Neural crest cell (in vitro differentiated cells): ENCODE measurements at places on chromosomes 6 and 20.

- no peak for DNase-seq
Observed at GRCh38 chr6:154127657-154128056, 88.6 kb downstream of the OPRM1 start.

GRCh38 chr20:33839591-33839990 lies 28.4 kb downstream of the CHMP4B start:
- no peak for DNase-seq

- DNase-seq = no peak
Observed at GRCh38 chr20:20953738-20954618, 152.2 kb downstream of the LINC00237 start.

- DNase-seq = no peak
Observed at GRCh38 chr6:69775585-69775849, 21.3 kb downstream of the LMBRD1 start.
